ENCODE measurements at places on chromosomes 6 and 20.

DNA sequence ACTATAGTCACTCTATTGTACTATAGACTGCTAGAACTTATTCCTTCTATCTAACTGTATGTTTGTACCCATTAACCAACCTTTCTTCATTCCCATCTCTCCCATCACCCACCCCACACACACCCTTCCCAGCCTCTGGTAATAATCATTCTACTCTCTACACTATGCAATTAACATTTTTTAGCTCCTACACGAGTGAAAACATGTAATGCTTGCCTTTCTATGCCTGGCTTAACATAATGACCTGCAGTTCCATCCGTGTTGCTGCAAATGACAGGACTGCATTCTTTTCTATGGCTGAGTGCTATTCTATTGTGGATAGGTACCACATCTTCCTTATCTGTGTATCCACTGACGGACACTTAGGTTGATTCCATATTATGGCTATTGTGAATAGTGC, 95.5 kb downstream of the ALDH8A1 start:
- no peak for DNase-seq

- no peak for DNase-seq
Measured at GRCh38 chr6:18567380-18567779, 180.2 kb downstream of the RNF144B start.

DNA sequence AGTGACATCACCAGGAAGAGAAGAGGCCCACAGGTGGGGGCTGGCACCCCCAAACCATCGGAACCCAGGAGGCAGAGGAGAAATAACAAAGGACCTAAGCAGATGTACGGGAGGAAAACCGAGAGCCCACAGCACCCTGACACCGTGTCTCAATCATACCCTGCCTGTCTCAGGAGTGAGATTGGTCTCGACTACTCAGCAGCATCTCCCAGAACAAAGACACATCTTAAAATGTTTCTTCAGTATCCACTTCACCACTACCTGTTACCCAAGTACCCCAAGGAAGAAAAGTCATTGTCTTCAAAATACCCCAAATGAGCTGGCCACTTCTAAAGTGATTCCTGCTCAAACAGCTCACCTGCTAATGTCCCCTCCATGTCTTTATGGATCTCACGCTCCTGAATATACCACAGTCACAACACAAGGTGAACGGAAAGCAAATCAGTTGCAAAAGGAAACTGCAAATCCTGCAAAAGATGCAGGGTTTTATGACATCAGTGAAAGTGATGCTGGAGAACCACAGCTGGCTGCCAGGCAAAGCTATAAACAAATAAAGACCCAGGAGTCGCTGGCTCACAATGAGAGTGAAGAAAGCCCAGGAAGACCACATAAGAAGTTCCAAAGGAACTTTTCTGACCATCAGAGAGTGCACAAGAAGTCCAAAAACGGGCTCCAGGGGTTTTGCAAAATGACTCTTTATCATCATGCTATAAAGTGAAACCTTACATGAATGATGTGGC, 44.1 kb downstream of the PREX1 start:
- no peak for DNase-seq

DNA sequence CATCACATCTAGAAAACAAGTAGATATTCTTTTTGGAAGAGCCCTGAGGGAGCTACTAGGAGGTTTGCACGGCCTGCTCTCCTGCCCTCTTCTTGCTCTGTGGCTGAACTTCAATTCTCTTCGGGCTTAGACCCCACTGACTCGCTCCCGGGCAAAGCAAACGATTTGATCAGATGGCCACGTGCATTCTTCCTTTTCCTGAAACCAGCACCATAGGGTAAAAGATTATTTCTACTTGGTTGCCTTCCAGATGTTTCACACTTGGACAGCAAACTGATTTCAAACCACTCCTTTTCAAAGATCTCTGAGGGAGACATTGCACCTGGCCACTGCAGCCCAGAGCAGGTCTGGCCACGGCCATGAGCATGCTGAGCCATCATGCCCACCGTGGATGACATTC, at the start of gene SLC22A1:
SLC22A1 (plus strand) TSS at position 258 of the 400 bp plus-strand sequence; CDS start at position 379, 121 bp downstream.
- DNase-seq: no peak

GRCh38 chr6:84447651-84448050, 220.2 kb upstream of the CEP162 start:
- no peak for DNase-seq

GRCh38 chr6:88177961-88178464, 11.9 kb upstream of the CNR1 start:
- no peak for DNase-seq

DNA sequence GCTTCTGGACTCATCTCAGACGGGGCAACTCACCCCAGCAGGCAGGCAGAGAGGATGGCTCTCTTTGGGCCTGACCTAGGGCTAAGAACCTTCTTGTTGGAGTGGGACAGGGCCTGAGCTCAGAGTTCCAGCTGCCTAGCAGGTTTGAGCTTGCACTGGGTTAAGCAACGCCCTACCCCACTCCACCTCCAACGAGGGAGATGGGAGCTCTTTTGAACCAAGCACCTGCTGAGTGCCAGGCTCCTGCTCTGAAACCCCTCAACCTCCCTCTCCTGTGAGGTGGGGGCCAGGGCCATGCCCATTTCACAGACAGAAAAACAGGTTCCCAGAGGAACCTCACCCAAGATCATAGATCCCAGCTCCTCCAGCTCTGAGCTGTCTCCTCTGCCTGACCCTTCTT, 54.3 kb downstream of the SNAI1 start:
- no peak for DNase-seq

DNA sequence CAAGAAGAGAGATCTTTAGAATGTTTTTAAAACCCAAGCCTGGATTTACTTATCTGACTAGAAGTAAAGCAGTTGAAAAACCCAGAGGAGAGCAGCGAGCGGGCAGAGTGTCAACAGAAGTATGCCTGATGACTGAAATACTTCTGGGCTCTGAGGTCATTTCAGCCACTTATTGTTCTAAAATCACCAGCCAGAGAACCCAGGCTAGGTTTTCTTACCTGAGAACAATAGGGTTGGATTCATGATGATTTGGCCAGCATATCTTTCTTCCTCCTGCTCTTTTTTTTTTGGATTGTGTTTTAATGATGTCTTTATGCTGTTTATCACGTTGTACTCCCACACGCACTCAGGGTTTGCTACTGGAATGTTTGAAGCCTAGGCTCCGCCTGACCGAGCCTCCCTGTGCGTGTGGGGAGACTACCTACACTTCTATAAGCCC, 63.0 kb upstream of the KIF25 start:
- DNase-seq: no peak

DNA sequence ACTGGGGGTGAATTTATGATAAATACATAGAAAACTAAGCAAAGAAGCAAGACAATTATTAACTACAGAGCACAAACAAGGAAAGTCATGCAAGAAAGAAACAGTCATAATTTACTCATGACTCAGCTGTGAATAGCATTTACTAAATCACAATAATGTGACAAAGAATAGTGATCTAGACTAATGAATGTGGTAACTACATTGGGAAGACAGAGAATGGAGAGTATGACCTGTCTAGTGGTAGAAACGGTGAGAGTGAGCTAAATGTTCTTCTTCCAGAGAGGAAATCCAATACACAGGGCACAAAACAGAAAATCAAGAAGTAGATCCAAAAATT, 153.5 kb upstream of the DST start:
- DNase-seq: no peak

- no peak for DNase-seq
Measured at GRCh38 chr6:33695451-33695887, 16.0 kb downstream of the UQCC2 start.

- no peak for DNase-seq
Measured at GRCh38 chr6:102114402-102114801, 720.9 kb downstream of the GRIK2 start.

GRCh38 chr6:6858533-6858982, 249.2 kb upstream of the RREB1 start:
- no peak for DNase-seq

GRCh38 chr6:14634072-14634471, 516.5 kb downstream of the CD83 start:
- no peak for DNase-seq

DNA sequence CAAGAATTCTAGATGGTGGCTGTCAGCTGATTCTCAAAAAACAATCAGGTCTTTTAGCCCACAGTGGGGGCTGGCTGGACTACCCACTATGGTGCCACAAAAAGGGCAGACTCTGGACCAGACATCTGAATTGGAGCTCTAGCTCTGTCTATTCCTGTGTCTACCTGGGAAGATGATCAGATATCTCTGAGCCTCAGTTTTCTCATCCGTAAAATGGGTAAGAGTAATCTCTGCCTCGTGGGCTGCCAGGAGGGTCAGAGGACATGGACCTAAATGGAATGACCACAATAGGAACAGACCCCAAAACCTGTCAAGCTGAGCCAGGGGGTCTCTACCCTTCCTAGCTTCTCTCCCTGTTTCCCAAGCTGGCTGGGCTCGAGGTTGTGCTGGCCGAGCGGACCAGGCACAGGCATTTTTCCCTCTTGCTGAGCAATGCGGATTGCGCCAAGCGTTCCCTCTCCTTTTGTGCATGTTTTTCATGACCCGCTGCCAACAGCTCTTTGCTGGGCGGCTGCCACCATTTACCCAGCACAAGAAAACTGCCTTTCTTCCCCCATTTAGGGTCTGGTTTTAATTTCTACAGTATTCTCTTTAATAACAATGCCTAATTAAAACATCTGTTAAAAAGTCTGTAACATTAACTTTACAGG, 74.7 kb upstream of the MAFB start:
- no peak for DNase-seq

DNA sequence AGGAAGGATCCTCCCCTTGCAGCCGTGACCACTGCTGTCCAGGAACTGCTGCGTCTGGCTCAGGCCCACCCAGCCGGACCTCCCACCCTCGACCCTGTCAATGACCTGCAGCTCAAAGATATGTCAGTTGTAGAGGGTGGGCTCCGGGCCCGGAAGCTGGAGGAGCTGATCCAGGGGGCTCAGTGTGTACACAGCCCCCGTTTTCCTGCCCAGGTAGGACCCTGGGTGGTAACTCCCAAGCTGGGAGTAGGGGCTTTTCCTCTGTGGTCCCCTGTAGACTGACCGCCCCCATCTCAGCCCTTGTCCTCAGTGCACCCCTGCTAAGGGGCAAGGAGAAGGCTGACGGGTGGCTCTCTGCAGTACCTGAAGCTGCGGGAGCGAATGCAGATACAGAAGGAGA, 3.6 kb downstream of the DXO start:
- no peak for DNase-seq

- no peak for DNase-seq
Measured at GRCh38 chr6:55034752-55035151, 139.6 kb upstream of the HCRTR2 start.

GRCh38 chr6:167311286-167311685, 13.6 kb upstream of the TTLL2 start:
- DNase-seq: no peak

GRCh38 chr6:116387374-116387773, 16.6 kb downstream of the DSE start:
- DNase-seq: no peak

DNA sequence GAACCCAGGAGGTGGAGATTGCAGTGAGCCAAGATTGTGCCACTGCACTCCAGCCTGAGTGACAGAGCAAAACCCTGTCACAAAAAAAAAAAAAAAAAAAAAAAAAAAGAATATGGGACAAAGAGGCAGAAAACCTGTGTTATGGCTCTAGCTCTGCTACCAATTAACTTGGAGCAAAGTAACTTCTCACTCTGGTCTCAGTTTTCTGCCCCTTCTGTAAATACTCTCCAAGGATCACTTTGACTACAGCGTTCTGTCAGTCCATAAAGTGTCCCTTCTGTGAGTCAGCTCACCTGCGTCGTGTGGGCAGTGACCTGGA, 24.6 kb downstream of the C6orf132 start:
- no peak for DNase-seq

- no peak for DNase-seq
Measured at GRCh38 chr6:43842231-43842794, 72.3 kb downstream of the VEGFA start.

DNA sequence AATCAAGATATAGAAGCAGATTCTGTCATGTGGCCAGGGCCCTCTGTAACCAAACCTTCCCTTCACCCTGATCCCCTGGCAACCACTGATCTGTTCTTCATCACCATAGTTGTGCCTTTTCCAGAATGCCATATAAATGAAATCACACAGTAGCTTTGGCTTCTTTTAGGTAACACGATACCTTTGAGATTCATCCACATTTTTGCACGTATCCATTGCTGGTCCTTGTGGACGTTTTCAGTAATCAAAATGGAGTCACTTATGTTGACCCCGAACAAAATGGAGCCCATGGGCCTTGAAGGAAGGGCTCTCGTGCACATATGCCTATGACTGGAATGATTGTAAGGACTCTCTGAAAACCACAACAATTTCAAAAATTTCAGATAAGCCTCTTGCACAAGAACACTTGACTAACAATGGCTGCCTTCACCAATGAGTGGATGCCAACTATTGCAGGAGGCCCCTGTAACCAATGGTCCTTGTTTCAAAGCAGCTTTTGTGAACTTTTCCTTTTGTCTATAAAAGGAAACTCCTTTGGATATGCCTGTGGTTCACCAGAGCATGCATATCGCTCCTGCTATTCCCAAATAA, 84.3 kb upstream of the RALY start:
- DNase-seq: peak; percentile 16

- DNase-seq: no peak
Measured at GRCh38 chr20:4171538-4172116, 156.3 kb upstream of the RNF24 start.

GRCh38 chr6:43714311-43715055, 26.9 kb upstream of the MRPS18A start:
- DNase-seq: no peak

- no peak for DNase-seq
Measured at GRCh38 chr20:52889225-52889624, 82.9 kb upstream of the TSHZ2 start.

GRCh38 chr6:11987386-11987785, 24.7 kb upstream of the HIVEP1 start:
- DNase-seq: no peak

DNA sequence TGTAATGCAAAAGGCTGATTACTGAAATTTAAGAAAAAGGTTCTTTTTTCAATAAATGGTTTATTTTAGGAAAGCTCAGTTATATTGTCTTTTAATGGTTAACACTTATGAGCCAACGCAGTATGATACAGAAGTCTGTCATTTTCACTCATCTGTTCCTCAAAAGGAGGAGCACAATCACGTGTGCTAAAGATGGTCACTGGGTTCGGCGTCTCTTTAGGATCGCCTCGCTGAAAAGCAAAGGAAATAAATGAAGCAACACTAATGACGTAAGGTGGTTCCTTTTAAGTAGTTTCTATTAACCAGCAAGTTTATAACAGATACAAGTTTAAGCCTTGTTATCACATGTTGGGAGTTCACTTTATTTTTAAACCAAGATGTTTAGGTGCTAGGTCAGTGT, 125.7 kb downstream of the MAP3K4 start:
- no peak for DNase-seq

- no peak for DNase-seq
Measured at GRCh38 chr6:144416773-144417172, 131.6 kb downstream of the UTRN start.

DNA sequence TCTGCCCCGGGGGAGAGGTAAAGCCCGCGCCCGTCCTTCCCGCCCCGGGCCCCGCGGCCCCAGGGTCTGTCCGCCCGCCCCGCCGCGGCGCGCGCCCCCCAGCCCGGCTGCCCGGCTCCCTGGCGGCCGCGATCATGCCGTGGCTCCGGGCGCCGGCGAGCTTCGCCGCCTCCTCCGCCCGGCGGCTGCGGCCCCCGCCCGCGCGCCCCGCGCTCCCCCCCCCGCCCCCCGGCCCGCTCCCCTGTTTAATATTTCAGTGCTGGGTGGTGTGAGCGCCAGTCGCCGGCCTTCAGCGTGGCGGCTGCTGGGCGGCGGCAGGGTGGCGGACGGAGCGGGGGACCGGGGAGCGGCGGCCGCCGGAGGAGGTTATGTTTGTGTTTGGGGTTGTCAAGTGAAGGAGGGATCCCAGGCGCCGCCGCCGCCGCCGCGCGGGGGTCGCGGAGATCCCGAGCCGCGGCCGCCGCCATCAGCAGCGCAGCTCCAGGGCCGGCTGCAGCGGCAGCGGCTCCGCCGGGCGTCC, at the start of gene HIVEP1:
HIVEP1 (plus strand) TSS at position 275 of the 520 bp plus-strand sequence. CDS start 3,317 bp downstream, outside the sequence.
- no peak for DNase-seq

All from NCI-H2107 (cell line).